Smooth muscle cell of the umbilical artery (primary cell): ENCODE measurements at places on chromosomes 12 and 14. TPM values are rescaled to one million over a fixed set of nuclear protein-coding genes. Genes with fewer than 3 reads are reported as not detected.

STAC3 gene
- not detected in 2 replicates for total RNA-seq

IFT81 gene
- total RNA-seq, result 21.4 and 33.3 TPM in 2 replicates

SETD3 gene
- 46.3 and 56.4 TPM in 2 replicates for total RNA-seq

PCED1B gene
- 1.5 and 4.5 TPM in 2 replicates for total RNA-seq

KRT77 gene
- not detected in 2 replicates for total RNA-seq

CIROP gene
- total RNA-seq, result not detected in 2 replicates

AQP2 gene
- not detected in 2 replicates for total RNA-seq

NAB2 gene
- 23.5 and 60.4 TPM in 2 replicates for total RNA-seq

GPRC5A gene
- 6.2 and 13.3 TPM in 2 replicates for total RNA-seq

EGLN3 gene
- total RNA-seq, result 1.1 and 1.8 TPM in 2 replicates

TMTC2 gene
- total RNA-seq, result 5.4 and 7.4 TPM in 2 replicates

HIF1A gene
- 434 and 619 TPM in 2 replicates for total RNA-seq

RIN3 gene
- 4.2 and 9.0 TPM in 2 replicates for total RNA-seq

CFAP73 gene
- total RNA-seq, result not detected in 2 replicates

KCNJ8 gene
- total RNA-seq, result 1.8 and 6.2 TPM in 2 replicates

MIPOL1 gene
- 16.0 and 18.7 TPM in 2 replicates for total RNA-seq

CDKL1 gene
- total RNA-seq, result 4.1 and 7.4 TPM in 2 replicates
